ENCODE measurements at places on chromosomes 7 and 10. TPM values are rescaled to one million over a fixed set of nuclear protein-coding genes. Genes with fewer than 3 reads are reported as not detected.

GRCh38 chr10:3220853-3221252 lies 48.3 kb upstream of the PITRM1 start:
- peak; percentile 75 for DNase-seq

- DNase-seq: peak; percentile 85
Measured at GRCh38 chr10:110005719-110006118, 2.1 kb upstream of the ADD3 start.

DNA sequence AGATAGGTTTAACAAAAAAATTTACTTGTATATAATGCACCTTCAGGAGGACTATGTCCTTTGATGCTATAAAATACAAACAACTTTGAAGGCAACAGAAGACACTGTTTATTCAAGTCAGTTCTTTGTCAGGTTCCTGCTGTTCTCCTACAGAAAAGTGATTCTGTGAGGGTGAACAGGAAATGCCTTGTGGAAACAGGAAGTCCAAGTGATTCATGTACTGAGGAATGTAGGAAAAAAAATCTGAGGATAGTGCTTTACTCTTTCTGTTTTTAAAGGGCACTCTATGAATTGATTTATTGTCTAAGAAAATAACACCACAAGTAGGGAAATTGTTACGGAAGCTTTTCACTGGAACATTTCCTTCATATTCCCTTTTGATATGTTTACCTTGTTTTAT lies 171.9 kb downstream of the HDAC9 start:
- peak; percentile 77 for DNase-seq

DNA sequence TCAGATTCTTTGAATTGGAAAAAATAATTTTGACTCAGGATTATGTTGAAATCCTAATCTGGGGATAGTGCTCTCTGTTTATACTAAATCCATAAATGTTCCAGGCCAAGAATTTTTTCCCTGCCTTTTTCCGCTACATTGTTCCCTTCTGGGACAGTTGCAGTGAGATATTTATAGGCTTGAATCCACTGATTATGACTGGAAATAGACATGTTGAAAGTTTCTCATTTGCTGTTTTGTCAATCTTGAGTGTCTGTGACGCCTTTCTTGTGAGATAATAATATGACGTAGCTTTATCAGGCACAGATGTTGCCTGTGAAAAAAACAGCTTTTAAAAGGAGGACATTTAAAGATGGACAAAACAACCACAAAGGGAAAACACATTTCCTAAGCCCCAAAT lies 155.9 kb downstream of the ARID5B start:
- DNase-seq: peak; percentile 57

DNA sequence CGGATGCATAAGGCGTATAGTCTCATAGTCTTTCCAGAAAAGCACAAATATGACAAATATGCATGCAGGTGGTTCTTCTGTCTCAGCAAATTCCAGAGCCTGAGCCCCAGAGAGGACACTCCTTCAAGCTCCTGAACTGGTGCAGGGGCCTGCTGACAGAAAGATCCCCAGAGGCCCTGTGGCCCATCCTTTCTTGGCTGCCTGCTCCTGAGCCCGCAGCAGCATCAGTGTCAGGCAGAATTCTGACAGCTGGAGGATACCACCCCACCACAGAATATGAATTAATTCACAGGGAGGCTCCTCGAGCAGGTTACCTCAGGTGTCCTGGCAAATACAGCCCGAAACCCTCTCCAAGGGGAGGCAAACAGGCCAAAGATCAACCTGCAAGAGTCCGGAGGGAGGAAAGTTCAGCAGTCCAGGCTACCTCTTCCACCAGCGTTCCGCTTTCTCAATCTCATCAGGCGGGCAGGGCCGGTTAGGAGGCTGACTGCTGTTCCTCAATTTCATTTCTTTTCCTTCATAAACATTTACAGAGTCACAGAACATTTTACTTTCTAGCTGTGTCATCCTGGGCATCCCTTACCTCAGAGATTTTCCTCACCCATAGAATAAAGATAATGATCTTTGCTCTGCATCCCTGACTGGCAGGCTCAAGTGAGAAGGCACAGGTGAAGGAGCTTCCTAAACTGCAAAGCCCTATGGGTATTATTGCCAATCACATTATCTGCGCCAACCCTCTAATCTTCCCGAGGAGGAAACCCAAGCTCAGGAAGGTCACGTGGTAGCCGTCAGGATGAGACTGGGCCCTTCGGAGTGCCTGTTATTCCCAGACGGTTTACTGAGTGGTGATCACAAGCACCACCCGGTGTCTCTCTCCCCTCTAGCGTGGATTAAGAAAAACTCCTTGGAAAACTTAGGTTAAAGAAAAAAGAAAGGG lies 1.4 kb downstream of the DNAJB12 start:
- peak; percentile 71 for DNase-seq

- no peak for DNase-seq
Measured at GRCh38 chr10:63563623-63564022, 42.4 kb downstream of the REEP3 start.

DNA sequence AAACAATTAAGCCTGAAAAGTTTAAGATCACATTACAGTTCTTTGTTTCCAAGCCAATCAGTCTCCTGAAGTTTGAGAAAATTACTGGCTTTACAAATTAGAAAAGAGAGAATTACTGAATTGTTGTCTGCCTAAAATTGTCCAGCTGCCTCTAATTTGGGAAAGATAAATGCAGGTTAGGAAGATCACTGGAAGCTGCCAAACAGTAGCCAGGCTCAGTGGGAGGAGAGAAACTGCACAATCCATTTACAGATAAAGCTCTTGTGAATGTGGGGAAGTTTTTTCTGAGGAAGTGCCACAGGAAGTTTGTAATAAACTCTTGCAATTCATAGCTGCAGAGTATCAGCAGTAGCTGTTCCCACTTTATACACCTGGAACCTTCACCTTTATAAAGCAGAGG lies 100.7 kb downstream of the IQUB start:
- no peak for DNase-seq

GRCh38 chr7:8442814-8443304 lies 9.4 kb downstream of the NXPH1 start:
- peak; percentile 49 for DNase-seq

- peak; percentile 60 for DNase-seq
Measured at GRCh38 chr7:42219447-42219846, 17.6 kb downstream of the GLI3 start.

Gene RARRES2
- not detected for total RNA-seq

Gene MCM10
- total RNA-seq: 3.4 TPM

Gene LBX1
- not detected for total RNA-seq

Gene STN1
- total RNA-seq: 20.5 TPM
